Mucosa of gallbladder (tissue), 1 donor: ENCODE measurements at places on chromosomes 7 and 10. TPM values are rescaled to one million over a fixed set of nuclear protein-coding genes. Genes with fewer than 3 reads are reported as not detected.

Gene WDFY4
- 8.7 TPM for total RNA-seq

- DNase-seq = no peak
These were observed 481.1 kb downstream of the SEMA3D start for GRCh38 chr7:84705706-84706105.

Gene PRXL2A
- total RNA-seq = 63.6 TPM

Gene FAM25A
- total RNA-seq = not detected

- no peak for DNase-seq
These were observed 4.3 kb upstream of the CXCL12 start for GRCh38 chr10:44389150-44389549.

GRCh38 chr10:69640196-69640980 is 10.3 kb downstream of the FAM241B start:
- no peak for DNase-seq

Gene CALML5
- total RNA-seq = not detected

DNA sequence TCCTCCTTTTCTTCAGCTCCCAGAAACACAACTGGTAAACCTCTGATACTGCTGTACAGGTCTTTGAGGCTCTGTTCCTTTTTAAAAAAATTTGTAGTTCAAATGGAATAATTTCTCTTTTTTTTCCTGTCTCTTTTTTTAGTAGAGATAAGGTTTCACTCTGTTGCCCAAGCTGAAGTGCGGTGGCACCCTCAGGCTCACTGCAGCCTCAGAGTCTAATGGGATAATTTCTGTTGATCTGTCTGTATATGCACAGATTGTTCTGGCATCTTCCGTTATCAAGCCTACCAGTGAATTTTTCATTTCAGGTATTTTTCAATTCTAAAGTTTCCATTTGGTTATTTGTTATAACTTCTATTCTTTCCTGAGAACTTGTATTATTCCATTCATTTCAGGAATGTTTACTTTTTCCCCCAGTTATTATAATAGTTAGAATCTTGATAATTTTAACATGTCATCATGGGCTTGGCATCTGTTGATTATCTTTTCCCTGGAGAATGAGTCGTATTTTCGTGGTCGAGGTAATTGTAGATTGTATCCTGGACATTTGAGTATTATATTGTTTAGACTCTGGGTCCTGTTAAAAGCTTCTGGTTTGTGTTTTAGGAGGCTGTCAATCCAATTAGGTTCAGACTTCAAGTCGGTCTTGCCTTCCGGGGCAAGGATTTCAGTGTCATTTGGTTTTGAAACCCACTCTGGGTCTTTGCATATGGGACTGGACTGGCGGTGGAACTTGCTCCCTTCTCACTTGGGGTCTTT is 24.5 kb downstream of the CRCP start:
- no peak for DNase-seq

Gene TBXAS1
- total RNA-seq = 40.9 TPM

DNA sequence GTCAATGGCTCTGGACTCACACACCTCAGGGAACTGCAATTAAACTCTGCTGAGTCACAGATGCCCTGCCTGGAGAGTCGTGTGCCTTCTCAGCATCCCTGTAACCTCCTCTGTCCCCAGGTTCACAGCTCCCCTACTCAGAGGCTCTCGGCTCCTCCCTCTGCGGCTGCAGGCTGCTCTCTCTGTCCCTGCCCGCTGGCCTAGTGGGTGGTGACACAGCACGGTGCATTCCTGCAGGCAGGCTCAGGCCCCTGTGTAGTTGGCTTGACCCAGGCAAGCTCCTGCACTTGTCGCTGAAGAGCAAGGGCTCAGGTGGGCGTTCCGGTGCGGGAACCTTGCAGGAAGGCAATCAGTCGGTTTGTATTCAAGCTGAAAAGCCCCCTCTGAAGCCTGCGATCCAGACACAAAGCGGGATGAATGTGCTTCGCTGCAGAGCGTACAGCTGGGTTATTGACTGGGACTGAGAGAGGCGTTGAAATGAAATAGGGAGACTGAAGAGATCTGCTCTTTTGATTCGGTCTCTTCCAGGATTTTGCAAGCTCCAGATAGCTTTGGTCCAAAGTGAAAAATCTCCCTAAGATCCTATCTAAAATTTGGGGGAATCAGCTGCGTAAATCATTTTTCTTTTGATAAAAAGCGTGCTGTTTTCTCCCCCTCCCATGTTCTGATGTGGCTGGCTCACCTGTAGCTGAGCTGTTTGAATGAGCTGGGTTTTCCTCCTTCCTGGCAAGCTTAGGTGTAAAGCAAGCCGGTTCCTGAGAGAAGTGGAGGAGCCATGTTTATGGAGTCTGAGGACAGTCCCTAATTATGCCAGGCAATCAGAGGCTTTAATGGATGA is 208.7 kb upstream of the PHYHIPL start:
- DNase-seq = peak; percentile 27

Gene CRHR2
- 0.12 TPM for total RNA-seq

- DNase-seq = no peak
These were observed 41.7 kb upstream of the UBE3C start for GRCh38 chr7:157097056-157097329.

Gene AKR1C3
- 553 TPM for total RNA-seq

- DNase-seq = no peak
These were observed 20.0 kb downstream of the PYROXD2 start for GRCh38 chr10:98394851-98395440.

Gene CREB3L2
- total RNA-seq = 80.3 TPM

Gene PTF1A
- total RNA-seq = not detected

Gene FAM131B
- total RNA-seq = 6.6 TPM

DNA sequence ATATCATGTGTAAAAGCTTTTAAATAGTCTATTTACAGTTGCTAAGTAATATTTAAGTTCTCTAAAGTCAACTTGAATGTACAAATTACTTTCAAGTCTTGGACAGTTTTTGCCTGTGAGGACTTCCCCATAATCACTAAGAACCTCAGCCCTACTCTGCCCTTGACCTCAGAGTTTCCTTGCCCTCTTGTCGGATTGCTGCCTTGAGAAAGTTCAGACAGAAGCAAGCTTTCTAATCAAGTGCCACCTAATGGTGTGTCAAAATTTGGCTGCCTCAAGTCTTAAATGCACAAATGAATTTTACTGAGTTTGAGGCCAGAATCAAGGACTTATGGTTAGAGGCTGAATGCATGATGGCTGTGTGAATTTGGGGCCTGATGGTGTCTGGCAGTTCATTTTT is 88.3 kb upstream of the KAT6B start:
- no peak for DNase-seq

DNA sequence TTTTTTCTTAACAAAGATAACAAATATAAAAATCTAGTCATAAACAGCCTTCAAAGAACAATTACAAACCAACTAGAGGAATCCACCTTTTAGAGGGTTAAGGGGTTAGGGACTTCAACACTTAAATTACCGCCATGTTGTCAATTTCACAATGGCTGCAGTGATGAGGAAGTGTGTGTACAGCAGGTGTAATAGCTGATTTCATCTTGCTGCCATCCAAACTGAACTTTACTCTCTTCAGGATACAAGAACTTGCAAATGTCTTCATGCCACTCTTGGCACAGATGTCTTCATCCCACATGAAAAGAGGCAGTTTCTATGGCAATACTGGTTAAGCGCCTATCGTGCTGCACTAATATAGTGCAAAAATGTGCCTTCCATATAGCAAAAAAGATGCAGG is 401.0 kb downstream of the PHF14 start:
- DNase-seq = no peak

DNA sequence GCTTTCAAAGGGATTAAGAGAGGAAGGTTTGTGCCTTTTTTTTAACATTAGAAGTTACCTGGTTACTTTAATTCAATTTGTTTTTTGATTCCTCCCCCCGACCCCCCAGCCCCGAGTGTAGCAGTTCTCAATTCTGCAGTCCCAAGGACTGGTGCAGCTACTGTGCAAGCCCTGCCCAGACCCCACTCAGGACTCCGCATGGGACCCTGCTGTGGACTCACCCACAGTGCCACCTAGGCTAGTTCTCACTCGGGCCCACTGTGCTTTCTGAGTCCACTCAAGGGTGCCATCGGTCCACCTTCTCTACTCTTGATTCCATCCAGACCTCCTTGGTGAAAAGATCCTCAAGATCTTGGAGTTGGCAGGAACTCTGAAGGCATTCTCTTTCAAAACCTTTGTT is 77.4 kb downstream of the VOPP1 start:
- no peak for DNase-seq

Gene GNG11
- total RNA-seq = 13.4 TPM

- DNase-seq = no peak
These were observed 756.0 kb downstream of the KCNMA1 start for GRCh38 chr10:76881477-76882220.

Gene PILRA
- 8.0 TPM for total RNA-seq

DNA sequence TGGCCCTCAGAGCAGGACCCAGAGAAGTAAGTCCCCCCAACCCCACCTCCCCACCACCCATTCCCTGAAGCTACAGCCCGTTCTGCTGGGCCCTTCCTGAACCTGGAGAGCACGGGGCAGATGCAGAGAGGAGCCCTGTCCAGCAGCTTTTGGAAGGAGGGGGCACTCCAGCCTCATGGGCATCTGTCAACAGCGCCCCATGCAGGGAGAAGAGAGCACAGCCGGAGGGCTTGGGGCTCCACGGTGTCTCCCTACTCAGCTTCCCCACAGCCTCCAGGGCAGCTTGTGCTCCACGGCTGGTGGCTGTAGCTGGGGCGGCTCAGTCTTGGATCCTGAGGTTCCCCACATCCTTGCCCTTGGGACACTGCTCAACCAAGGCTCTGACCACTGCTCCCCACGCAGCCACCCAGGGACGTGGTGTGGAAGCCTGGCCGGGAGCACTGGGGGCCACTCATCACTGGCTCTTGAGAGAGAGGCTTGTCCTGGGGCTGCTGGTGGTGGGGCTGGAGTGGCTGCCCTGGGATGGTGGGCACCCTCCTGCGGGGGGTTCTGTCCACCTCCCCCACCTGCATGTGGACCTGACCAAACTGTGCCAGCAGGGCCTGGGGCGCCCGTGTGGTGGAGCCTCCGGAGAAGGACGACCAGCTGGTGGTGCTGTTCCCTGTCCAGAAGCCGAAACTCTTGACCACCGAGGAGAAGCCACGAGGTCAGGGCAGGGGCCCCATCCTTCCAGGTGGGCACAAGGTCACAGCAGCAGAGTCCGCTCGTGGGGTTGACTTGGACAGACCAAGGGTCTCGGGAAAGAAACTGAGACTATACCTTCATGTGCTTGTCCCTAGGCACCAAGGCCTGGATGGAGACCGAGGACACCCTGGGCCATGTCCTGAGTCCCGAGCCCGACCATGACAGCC is 4.5 kb downstream of the PRAP1 start:
- DNase-seq = no peak

GRCh38 chr7:73454424-73454823 is 20.8 kb downstream of the FZD9 start:
- DNase-seq = no peak

Gene SEMA3A
- total RNA-seq = 19.2 TPM

DNA sequence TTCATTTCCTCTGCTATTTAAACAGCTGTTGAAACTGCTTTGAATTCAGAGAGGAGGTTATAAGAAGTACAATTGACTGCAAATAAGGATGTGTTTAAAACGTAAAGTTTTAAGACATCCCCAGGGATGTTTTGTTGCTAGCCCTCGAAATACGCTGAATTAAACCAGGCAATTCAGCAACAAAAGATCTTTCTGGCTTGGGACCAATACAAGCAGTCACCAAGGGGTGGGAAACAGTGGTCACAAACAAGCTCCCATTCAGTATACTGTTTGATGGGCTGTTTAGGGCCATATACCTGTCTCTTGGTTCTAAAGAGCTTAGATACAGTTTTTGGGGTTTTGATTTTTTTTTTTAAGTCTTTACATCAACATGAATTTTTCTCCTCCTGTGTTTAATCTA is 446.3 kb upstream of the POT1 start:
- no peak for DNase-seq

Gene DYNC1I1
- total RNA-seq = 2.7 TPM

- DNase-seq = no peak
These were observed 18.1 kb upstream of the ARHGAP22 start for GRCh38 chr10:48623009-48623408.

Gene ELN
- total RNA-seq = 70.3 TPM

Gene CHST15
- 23.5 TPM for total RNA-seq

Gene STOX1
- total RNA-seq = 2.6 TPM

DNA sequence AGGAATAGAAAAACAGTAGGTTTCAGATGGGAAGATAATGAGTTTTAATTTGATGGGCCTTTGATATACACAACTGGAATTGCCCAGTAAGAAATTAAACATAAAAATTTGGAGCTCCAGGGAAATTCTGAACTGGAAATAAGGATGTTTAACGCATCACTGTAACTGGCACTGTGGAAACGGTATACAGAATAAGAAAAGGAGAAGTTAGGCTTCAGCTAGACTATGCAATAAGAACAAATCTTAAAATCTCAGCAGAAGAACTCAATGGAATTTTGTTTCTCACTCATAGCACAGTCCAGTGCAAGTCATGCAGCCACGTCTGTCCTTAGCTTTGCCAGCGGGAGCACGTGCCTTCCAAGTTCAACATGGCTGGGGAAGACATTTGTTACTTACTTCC is 52.9 kb upstream of the FGL2 start:
- no peak for DNase-seq

Gene OR2A42
- total RNA-seq = not detected

Gene FGL2
- 42.3 TPM for total RNA-seq

GRCh38 chr7:130947792-130948580 is 214.0 kb upstream of the KLF14 start:
- DNase-seq = no peak

- DNase-seq = peak; percentile 69
These were observed 12.6 kb upstream of the CDH23 start for GRCh38 chr10:71383972-71384687.

DNA sequence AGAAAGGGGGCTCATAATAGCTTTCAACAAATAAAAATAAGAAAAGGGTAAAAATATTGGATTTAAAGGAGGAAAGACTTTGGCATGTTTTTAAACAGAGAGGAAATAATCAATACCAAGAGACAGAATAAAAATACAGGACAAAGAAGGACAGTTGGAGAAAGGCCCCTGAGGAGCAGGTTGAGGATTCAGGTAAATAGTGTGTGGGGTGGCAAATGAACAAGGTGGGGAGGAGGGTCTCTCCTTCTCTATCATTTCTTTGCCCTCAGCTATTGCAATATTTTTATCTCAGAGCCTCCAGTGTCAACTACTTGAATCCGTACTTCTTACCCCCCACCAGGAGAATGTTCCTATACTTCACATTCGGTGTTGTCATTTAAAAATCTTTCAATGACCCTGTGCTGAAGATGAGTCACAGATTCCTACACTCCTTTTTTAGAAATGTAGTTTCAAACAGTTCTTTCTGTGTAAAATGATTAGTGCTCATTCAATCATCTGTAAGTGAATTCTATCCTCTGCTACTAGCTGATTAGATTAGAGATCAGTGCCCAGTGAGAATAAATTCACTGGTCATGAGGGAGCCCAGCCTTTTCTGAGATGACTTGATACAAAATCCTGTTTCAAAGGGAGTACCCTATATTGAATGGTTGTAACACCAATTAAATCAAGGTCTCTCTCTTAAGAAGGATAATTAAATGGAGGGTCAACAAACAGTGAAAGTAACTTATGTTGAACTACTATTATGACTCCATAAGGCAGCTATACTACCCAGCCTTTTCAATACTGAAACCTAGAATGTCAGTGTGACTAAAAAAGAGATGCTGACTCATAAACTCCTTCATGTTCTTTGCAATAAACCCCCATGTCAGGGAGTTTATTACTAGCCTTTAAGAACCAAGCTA is 50.4 kb upstream of the WNT16 start:
- DNase-seq = no peak
